ENCODE measurements at places on chromosomes 11 and 22.

DNA sequence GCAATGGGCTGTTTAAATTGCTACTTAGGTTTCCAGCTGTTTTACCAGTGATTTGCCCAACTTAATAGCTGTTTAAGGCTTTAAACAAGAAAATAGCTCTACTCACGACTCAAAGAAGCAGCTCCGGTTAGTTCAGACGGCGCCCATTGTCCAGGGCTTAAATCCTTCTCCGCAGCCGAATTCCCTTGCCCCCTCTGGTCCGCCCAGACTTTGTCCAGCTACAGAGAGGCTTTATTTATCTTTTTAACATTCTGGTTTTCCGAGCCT is 20.9 kb upstream of the SCUBE1 start:
- DNase-seq = no peak

- DNase-seq = no peak
Observed at GRCh38 chr11:106999196-106999595, 19.1 kb downstream of the GUCY1A2 start.

GRCh38 chr22:50058906-50059880 is 1.1 kb upstream of the TTLL8 start:
- DNase-seq = no peak

DNA sequence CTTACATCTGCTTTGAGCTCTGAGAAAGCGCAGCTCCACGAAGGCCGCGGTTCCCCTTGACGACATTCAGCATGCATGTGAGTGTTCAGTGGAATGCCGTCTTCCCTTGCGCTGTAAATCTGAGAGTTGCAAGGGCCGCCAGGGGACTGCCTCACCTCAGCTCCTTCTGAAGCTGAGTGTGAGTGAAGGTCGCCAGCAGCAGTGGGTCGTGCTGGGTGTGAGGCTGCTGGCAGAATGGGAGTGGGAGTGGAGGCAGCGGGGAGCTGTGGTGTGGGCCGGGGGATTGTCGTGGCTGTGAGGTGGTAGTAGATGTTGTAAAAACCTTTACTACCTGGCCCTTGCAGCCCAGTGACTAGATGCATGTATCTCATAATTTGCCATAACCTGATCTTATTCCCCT is 65.2 kb downstream of the PPP6R2 start:
- DNase-seq = no peak

DNA sequence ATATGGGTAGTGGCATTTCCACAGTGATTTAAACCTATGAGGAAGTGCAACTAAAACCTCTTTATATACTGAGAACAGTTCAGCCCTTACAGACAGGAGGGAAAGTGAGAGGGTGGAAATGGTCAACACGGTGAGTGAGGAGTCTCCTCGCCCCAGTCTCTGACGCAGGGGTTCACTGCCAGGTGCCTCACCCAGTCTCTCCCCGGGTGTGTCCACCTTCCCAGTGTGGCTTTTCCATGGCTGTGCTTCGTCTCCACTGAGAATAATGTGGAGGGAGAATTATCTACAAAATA is 116.6 kb upstream of the TOP3B start:
- no peak for DNase-seq

GRCh38 chr11:110469127-110469526 is 39.4 kb downstream of the FDX1 start:
- DNase-seq = no peak

GRCh38 chr11:4063348-4063747 is 31.3 kb upstream of the RRM1 start:
- DNase-seq = no peak

- DNase-seq = no peak
Observed at GRCh38 chr11:19670030-19670791, 42.4 kb upstream of the NAV2 start.

DNA sequence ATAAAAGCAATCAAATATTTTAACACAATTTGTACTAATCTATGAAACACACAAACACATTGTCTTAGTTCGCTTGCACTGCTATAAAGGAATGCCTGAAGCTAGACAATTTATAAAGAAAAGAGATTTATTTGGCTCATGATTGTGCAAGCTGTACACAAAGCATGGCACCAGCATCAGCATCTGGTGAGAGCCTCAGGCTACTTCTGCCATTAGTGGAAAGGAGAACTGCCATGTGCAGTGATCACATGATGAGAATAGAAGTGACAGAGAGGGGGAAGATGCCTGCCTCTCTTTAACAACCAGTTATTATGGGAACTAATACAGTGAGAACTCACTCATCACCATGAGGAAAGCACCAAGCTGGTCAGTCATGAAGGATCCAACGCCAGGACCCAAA is 105.1 kb downstream of the GUCY1A2 start:
- DNase-seq = no peak

DNA sequence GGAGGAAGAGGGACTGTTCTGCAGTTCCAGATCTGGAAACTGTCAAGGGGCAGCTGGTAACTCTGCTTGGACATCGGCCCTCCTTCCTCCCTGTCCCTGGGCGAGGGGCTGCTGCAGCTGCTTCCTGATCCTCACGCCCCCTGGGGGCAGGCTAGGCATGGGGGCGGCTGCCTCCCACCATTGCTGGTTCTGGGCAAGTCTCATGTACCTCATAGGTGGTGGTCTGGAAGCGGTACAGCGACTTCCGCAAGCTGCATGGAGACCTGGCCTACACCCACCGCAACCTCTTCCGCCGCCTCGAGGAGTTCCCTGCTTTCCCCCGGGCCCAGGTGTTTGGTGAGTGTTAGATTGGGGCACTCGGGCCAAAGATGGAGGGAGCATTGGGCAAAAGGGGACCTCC is 5.0 kb downstream of the SNX15 start:
- no peak for DNase-seq

DNA sequence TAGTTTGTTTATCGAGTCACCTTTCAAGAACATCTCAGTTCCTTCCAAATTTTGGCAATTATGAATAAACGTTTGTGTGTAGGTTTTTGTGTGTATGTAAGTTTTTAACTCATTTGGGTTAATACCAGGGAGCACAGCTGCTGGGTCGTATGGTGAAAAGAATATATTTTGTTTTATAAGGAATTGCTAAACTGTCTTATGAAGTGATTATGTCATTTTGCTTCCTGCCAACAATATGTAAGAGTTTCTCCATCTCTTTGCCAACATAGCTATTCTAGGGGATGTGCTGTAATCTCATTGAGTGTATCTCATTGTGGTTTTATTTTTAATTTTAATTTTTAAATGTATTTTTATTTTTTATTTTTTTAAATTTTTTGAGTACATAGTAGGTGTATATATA is 27.3 kb downstream of the BCL2L13 start:
- DNase-seq = no peak

GRCh38 chr22:28983788-28984441 is 77.7 kb downstream of the C22orf31 start:
- DNase-seq = no peak

Measured in T-helper 2 cell treated with Interferon-gamma antibody and Interleukin-4, amounts not matched to agents 5 μg/mL and 100 μg/mL, for 36 hours (primary cell).